ENCODE measurements at places on chromosomes 12 and 14.
A peak's percentile ranks its signal among the peaks of the same experiment; 100 is the strongest.

GRCh38 chr14:37034410-37035285, 137.8 kb downstream of the SLC25A21 start:
- no peak for DNase-seq

- DNase-seq, result no peak
These were observed 45.8 kb upstream of the TMED10 start for GRCh38 chr14:75222208-75222701.

GRCh38 chr12:99800605-99801004, 153.1 kb downstream of the GARIN6 start:
- no peak for DNase-seq

- no peak for DNase-seq
These were observed 76.3 kb downstream of the MIA2 start for GRCh38 chr14:39310051-39310450.

DNA sequence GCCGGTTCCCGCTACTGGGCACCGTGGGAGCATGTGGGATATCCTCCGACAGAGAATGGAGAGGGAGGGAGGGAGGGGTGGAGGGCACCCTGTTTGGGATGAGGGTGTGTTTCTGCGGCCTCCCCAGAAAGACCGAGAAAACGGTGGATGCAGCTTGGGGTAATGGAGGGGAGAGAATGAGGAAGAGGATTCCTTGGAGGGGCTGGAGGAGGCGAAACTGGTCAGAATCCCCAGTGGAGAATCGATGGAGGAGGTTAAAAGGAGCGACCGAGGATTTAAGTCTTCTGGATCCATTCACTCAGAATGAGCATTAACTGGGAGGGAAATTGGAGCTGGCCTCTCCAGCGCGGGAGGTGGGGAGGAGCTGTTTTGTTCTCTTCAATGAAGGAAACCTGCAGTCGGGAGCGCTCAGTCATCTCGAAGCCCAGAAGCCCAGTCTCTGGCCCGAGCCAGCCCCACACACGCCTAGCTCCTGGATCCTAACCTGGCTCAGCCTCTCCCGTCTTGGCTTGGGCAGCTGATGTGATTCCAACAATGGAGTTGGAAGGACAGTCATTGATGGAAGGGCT, 581 bp downstream of the ARG2 start:
- DNase-seq, result no peak

DNA sequence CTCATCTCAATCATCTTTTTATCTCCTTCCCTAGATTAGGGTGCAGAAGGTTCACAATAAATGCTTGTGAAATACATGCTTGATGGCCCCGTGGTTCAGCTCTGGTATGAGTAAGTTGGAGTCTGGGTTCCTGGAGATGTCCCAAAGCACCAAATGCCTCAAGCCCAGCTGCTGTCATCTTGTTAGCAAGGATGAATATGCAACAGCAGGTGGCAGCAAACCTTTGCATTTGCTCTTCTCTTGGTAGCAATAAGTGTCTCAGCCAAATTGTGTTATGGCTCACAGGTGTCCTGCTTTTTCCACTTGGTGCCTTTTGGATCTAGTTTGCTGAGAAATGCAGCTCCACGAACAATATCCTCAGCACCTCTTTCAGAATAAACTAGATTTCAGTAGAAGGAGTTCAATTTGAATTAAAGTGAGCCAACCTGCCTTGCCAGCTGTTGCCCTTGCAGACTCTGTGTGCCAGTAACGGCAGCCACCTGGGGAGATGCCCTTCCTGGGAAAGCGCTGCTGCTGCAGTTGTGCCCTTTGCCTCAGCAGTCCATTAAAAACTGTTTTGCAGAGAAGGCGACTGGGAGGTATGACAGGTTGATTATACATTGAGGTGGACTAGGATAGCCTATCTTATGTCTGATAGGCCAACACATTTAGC, 417.3 kb downstream of the SNAPC1 start:
- DNase-seq, result peak; percentile 87

- DNase-seq, result no peak
These were observed 27.2 kb downstream of the SLC15A4 start for GRCh38 chr12:128796439-128797118.

DNA sequence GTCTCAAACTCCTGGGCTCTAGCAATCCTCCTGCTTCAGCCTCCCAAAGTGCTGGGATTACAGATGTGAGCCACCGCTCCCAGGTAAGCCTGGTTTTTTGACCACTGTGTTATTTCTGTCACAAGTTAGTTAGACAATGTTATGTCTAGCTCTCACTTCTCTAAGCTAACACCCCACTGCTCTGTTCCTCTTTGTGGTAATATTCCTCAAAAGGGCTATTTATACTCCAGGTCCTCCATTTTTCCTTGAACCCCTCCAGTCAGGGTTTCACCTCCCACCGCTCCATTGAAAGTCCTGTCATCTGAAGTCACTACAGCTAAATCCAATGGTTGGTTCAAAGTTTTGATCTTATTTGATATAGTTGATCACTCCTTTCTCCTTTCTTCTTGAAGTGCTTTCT, 5.1 kb downstream of the IRAK3 start:
- DNase-seq, result no peak

GRCh38 chr12:69388371-69388770, 28.8 kb downstream of the YEATS4 start:
- DNase-seq, result peak; percentile 73

- no peak for DNase-seq
These were observed at the start of gene DAO for GRCh38 chr12:108879615-108880254. Gene DAO, plus strand, starts transcription at chr12:108880092. Its CDS starts 4,915 bp downstream, at chr12:108885007.

DNA sequence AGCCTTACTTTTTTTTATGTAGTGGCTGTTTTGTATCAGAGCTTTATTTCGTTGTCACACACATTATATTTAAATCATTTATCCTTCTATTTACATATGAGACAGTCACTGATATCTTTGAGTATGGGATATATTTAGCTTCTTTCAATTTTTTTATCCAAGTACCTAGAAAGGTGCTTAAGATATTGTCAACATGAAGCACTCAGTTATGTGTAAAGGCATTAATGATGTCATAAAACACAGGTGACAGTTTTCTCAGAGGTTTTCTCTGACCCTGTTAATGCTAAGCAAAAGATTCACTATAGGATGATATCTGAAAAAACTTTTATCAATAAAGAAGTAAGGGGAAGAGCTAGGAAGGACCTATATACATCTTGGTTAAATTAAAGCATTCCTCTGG, 23.2 kb downstream of the LRFN5 start:
- no peak for DNase-seq

DNA sequence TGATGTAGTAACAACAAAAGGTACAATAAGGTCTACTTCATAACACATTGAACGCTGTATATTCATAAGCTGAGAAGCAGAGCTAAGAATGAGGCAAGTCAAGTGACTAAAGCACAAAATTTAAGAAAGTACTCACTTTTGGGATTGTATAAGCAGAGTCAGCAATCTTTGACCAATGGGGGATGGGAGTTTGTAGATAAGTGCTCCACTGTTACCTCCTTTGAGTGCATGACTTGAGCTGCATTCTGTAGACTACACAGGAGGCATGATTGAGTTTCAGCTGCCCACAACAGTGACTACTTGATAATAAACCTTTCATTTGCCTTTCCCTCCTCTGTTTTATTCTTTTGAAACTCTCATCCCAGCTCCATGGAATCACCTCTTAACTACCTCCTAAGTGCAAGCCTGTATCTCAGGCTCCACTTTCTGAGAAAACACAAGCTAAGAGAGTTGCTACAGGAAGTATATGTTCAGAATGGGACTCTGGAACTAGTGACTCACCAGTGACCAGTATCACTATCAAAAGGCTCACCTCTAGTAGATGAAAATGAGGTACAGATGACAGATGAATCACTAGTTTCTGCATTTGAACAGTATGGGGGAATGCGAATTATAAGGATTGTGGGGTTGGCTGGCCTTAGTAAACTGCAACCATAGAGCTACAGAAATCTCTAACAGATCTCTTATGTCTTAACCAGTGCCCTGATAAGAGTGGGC, 49.2 kb downstream of the SLC35F4 start:
- no peak for DNase-seq

GRCh38 chr14:21626491-21627230, 8.1 kb downstream of the OR10G2 start:
- no peak for DNase-seq

DNA sequence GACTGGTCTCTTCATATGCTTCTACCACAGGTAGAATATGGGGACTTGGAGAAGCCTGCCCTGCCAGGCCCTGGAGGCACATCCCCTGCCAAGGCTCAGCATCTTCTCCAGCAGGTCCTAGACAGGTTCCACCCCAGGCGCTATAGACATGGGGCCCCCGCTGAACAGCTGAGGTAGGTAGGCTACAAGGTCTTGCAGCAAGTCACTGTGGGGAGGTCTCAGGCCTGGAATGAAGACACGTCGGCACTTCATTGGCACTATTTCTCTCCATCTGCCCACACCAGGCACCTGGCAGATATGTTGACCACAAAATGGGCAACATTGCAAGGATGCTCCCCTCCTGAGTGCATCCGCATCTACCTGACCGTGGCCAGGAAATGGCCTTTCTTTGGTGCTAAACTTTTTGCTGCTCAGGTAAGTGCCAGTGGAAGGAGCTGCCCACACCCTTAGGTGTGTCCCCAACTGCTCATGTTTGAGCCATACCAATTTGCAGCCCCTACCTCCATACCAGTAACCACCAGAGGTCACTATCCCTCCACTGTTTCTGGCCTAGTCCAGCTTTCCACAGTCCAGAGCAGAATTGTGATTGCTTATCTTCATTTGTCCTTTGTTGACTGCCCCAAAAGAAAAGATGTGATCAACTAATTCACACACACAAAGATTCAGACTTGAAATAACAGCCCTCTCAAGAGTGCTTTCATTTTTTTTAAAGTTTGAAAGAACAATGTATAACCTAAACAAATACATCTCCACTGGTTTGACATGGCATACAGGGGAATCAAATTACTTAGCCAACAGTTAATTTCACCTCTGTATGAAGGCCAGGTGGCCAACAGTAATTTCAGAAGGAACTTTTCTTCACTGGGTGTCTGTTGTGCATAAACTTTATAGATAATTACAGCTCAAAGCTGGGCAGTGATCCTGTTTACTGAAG, 16.1 kb downstream of the PIGH start:
- no peak for DNase-seq

GRCh38 chr14:103033681-103034096, 23.7 kb downstream of the CDC42BPB start:
- peak; percentile 67 for DNase-seq

GRCh38 chr12:101931498-101932326, 54.3 kb downstream of the DRAM1 start:
- DNase-seq, result no peak

DNA sequence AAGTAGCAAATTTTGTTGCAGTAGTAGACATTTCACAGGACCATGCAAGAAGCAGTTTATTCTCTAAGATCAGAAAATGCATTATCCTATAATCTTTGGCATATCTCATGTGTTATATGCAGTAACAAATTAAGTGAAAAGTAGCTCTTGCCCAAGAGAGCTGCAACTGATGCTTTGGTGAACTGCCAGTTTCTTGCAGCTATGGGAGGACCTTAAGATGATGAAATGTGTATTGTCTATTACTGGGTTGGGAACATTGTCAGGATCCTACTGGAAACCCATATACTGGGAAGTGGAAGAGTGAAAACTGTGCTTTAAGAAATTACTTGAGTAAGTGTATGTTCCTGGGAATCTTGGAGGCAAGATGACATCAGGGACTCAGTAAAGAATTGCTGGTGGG, 238.8 kb downstream of the DACT1 start:
- no peak for DNase-seq

DNA sequence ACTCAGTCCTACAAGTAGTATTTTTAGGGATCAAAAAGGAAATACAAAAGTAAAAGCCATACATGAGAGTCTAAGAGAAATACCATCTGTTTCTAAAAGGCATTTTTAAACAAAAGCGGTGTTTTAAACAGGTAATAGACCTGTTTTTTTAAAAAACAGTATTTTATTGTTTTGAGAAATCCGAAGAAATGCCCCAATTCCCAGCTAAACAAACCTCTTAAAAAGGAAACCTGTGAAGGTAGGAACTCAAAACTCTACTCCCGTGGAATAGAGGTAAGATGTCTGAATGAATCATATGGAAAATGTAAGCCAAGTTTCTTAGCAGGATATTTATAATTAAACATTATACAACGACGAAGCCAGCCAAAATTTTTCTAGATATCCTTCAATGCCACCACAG, 2.0 kb downstream of the PPP1R13B start:
- DNase-seq, result no peak

DNA sequence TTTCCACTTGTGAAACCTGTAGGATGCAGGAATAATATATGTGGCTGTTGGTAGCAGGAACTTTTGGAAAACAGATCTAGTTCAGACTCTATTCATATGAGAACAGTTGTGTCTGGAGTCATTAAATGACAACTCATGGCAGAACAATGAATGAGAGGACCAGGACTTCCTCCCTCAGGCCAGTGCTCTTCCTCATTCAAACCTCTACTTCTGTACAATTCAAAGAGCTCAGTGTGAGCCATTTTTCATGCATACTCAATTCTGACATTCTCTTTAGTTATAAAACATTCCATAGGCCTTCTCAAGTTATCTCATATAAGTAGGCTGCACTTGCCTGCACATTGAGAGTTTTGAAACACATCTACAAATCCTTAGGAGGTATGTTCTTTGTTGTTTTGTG, 1526.6 kb upstream of the FLRT2 start:
- no peak for DNase-seq

DNA sequence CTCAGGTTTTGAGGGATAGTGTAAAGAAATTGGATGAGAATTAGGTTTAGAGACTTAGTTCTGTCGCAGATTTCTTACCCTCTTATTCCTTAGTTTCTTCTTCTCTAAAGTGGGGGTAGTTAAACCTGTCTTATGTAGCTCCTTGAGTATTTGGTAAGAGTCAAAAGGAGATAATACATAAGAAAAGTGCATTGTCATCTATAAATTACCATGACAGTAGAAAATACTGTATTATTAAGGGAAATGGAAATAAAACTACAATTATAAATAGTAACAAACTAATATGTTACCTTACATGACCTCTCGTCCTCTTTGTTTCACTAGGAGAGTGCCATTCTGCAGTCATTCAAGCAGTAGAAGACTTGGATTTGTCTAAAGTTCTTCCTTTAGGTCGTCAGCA, 49.0 kb downstream of the UTP20 start:
- DNase-seq, result no peak

- no peak for DNase-seq
These were observed at the start of gene BDKRB1 for GRCh38 chr14:96255501-96256366. Gene BDKRB1, plus strand, starts transcription at chr14:96256210. Its CDS starts 7,473 bp downstream, at chr14:96263683.

GRCh38 chr14:90785471-90785870, 30.8 kb downstream of the TTC7B start:
- peak; percentile 8 for DNase-seq

- peak; percentile 77 for DNase-seq
These were observed 9.0 kb downstream of the DMAC2L start for GRCh38 chr14:50321009-50321660.

GRCh38 chr14:34826661-34827060, 48.5 kb downstream of the BAZ1A start:
- no peak for DNase-seq

GRCh38 chr14:32329690-32330285, 690 bp downstream of the AKAP6 start:
- DNase-seq, result no peak

GRCh38 chr12:12734561-12735071, 17.4 kb downstream of the CDKN1B start:
- DNase-seq, result no peak

- no peak for DNase-seq
These were observed 1.3 kb downstream of the CLEC9A start for GRCh38 chr12:10031771-10032175.

Measured in SK-N-MC (cell line).